ENCODE measurements at places on chromosomes 1 and 21.

DNA sequence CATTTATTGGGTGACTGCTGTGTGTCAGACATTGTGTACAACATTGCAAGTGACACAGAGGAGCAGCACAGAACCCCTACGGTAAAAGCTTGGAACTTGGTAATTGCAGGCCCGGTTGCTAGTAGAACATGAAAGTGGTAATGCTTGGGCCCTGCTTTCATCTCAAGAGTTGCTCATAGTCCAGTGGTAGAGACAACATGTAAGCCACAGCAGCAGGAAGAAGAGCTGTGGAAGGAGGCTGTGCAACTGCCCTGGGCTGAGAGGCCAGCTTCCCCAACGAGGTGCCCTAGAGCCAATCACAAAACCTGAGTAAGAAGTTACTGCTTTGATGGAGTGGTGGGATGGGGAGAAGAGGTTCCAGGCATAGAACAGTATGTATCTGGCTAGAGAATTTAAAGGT lies 18.4 kb downstream of the CNIH4 start:
- no peak for DNase-seq

- DNase-seq, result no peak
Observed at GRCh38 chr1:206058927-206059292, 5.9 kb downstream of the RHEX start.

- DNase-seq, result no peak
Observed at GRCh38 chr21:17730782-17731181, 88.4 kb downstream of the C21orf91 start.

DNA sequence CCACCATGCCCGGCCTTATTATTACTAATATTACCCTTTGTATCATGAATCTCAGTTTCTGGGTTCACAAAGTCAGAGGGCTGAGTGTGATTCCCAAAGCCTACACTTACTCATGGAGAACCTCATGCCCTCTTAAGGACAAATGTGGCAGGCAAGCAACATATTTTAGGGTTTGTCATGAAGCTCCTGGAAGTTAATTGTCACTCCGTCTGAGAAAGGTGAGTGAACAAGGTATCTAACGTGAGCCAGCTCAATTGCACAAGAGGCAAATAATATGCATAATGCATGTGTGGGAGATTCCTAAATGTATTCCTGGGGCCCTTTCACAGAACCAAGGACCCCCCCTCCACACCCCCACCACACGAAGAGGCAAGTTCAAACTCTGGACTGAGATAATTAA lies 10.1 kb upstream of the TIAM1 start:
- no peak for DNase-seq

DNA sequence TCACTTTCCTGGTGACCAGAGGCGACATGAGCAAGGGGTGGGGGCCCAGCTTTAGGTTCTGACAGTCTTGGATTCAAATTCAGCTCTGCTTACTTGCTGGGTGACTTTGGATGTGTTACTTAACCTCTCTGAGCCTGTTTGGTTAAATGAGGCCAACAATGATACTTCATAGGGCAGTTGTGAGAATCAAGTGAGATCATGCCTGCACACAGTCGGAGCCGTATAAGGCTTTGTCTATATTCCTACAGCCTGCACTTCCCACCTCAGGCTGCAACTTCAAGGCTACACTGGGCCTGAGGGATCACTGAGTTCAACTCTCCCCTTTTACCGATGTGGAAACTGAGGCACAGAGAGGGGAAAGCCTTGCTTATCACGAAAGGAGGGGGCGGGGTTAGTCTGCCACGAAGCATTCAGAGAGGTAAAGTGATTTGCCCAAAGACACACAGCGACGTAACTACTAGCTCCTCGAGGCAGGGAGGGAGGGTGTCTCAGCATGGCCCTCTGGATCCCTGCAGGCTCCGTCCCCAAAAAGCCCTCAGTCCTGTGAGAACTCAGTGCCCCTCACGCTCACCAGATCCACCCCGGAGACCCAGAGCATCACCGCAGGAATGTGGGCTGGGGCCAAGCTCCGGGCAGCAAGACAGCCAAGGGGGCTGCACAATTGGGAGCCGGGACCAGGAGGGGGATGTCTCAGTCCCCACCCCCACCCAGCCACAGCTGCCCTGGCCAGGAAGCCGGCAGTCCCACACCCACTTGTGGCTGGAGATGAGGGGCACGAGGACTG lies 25.0 kb downstream of the SDC3 start:
- no peak for DNase-seq

- DNase-seq, result no peak
Observed at GRCh38 chr1:168155910-168156309, 19.2 kb upstream of the GPR161 start.

DNA sequence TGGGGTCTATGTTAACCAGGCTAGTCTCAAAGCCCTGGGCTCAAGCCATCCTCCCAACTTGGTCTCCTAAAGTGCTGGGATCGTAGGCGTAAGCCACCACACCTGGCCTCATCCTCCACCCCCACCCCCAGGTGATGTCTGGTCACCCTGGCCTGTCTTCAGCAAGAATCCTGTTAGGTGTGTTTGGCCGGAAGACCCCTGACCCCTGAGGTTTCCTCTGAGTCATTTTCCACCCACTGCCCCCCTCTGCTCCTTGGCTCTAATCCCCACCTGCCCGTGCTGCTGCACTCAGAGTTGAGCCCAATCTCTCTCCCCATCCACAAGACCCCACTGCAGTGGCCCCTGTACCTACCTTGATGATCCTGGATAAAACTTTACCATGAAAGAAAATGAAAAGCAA lies 25.2 kb downstream of the SLC66A1 start:
- DNase-seq, result no peak

GRCh38 chr1:150609732-150610131 lies 19.7 kb downstream of the ENSA start:
- DNase-seq, result no peak

DNA sequence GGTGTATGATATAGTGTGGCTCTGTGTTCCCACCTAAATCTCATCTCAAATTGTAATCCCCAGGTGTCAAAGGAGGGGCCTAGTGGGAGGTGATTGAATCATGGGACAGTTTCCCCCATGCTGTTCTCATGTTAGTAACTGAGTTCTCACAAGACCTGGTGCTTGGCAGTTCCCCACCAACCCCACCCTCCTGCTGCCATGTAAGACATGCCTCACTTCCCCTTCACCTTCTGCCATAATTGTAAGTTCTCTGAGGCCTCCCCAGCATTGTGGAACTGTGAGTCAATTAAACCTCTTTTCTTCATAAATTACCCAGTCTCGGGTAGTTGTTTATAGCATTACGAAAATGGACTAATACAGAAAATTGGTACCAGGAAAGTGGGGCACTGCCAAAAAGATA lies 1705.3 kb downstream of the NCAM2 start:
- no peak for DNase-seq

GRCh38 chr1:167165948-167166689 lies 54.6 kb upstream of the POU2F1 start:
- no peak for DNase-seq

GRCh38 chr1:41913014-41913413 lies 5.7 kb downstream of the HIVEP3 start:
- no peak for DNase-seq

- DNase-seq, result peak; percentile 37
Observed at GRCh38 chr21:26845066-26845758, at the start of gene ADAMTS1. Gene ADAMTS1, minus strand, starts transcription at chr21:26845409. Its CDS starts 455 bp downstream, at chr21:26844954.

DNA sequence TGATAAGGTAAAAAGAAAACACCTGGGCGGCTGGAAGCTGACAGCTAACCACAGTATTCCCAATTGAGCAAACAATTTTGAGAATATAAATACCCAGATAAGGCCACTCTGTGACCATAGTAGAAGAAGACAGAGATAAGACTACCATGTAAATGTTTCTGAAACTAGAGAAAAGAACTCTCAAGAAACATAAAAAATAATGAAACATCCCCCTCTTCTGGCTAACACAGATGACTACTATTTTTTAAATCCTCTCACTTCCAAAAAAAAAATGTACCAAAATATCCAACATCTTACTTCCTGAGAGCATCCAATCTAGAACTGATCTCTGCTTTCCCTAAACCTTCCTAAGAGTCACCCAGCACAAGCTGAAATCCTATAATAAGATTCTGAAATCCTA lies 125.9 kb downstream of the HFM1 start:
- no peak for DNase-seq

- DNase-seq, result no peak
Observed at GRCh38 chr1:169041366-169041765, 65.1 kb upstream of the ATP1B1 start.

- DNase-seq, result no peak
Observed at GRCh38 chr1:154877370-154877974, 7.4 kb upstream of the KCNN3 start.

- DNase-seq, result no peak
Observed at GRCh38 chr1:63677497-63677896, 84.3 kb downstream of the PGM1 start.

GRCh38 chr21:33110340-33110715 lies 40.4 kb downstream of the OLIG1 start:
- no peak for DNase-seq

GRCh38 chr1:116674751-116675150 lies 7.2 kb upstream of the IGSF3 start:
- no peak for DNase-seq

GRCh38 chr1:110328274-110328673 lies 10.9 kb upstream of the RBM15 start:
- no peak for DNase-seq

GRCh38 chr21:36860736-36861594 lies 105.5 kb downstream of the HLCS start:
- DNase-seq, result no peak

- DNase-seq, result no peak
Observed at GRCh38 chr1:228488818-228489674, 1.9 kb downstream of the RNF187 start.

DNA sequence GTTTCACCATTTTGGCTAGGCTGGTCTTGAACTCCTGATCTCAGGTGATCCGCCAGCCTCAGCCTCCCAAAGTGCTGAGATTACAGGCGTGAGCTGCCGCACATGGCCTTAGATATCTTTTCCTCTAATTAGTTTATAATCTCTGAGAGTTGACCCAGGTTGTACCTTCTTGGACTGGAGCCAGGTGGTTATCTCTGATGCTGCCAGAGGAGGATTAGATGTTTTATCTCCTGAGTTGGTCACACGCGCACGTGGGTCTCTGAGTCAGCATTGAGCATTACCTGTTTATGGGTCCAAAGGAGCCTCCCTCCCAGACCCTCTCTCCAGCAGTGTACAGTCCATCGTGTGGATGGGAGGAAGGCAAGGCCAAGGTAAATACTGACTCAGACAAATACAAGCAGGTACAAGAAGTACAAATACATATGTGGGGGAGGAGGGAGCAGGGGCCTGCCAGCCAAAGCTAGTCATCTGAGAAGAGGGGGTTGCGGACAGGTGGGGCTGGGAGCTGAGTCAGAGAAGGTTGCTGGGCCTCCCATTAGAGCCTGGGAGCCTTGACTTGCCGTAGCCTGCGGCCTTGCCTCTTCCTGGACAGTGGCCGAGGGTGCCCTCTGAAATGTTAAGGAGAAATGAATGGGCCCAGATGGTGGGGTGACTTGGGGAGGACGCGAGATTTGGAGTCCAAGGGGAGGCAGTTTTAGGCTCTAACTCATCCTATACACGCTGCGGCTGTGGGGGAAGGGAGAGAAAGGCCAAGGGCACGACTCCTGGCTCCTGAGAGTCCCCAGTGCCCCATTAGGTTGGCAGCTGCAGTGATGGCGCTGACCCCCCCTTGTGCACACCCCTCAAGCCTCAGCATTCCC lies 13.1 kb downstream of the IL6R start:
- no peak for DNase-seq

DNA sequence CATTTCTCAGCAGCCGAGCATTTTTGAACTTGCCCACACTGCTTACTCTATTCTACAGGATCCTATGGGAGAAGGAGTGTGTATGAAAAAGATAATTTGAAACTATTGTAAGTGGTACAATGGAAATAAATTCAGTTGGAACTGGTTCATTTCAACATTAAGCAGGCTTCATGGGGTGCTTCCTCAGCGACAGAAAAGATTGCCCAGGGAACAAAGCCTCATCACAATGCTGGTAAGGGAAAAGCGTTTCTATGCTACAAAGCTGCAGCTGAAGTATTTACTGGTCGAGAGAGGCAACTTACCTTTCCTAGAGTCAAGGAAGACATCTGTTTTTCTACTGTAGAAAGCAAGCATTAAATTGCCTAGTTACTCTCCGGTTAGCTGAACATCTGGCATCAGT lies 568.2 kb upstream of the ZP4 start:
- DNase-seq, result no peak

GRCh38 chr1:54135436-54136120 lies 17.2 kb downstream of the CDCP2 start:
- DNase-seq, result no peak

Data from stimulated activated CD8-positive, alpha-beta memory T cell treated with anti-CD3 and anti-CD28 coated beads, Interleukin-4, amount 100 ng/mL, for 48 hours (primary cell).